ENCODE measurements at places on chromosomes 1 and 21. TPM values are rescaled to one million over a fixed set of nuclear protein-coding genes. Genes with fewer than 3 reads are reported as not detected.

GRCh38 chr21:39083377-39084008 lies 99.8 kb downstream of the PSMG1 start:
- H3K4me3 ChIP-seq: no peak overlapping the region
- no peak overlapping the region for H3K27ac ChIP-seq
- no peak for DNase-seq
- no peaks in the 10 kb centered on the region for H3K36me3 ChIP-seq

DNA sequence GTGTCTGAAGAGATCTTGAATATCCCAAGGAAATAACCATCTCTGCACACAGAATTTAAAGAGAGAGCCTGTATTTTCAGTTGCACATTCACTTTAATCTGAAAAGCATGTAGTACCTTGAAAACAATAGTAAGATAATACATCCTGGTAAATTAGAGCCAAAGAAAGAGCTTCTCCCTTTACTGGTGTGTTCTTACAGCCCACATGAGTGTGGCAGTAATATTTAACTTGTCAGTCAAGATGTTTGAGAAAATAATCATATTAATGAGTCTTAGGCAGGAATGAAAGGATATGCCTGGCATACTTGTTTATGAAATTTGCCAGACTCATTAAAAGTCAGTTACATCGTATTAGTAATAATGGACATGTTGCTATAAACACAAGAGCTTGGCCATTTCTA lies 908.4 kb upstream of the ADGRL4 start:
- H3K4me1 ChIP-seq: no peaks in the 10 kb centered on the region
- DNase-seq: no peak
- H3K27me3 ChIP-seq: no peaks in the 10 kb centered on the region
- H3K36me3 ChIP-seq: no peaks in the 10 kb centered on the region

SZT2 gene
- 58.4 TPM for total RNA-seq

GRCh38 chr21:44955141-44955797 lies 15.4 kb downstream of the SLX9 start:
- no peaks in the 10 kb centered on the region for H3K27me3 ChIP-seq
- H3K27ac ChIP-seq: no peak overlapping the region
- peaks cover 31% of the 10 kb centered on the region for H3K36me3 ChIP-seq
- H3K4me3 ChIP-seq: no peak overlapping the region
- H3K4me1 ChIP-seq: peaks cover 1% of the 10 kb centered on the region

DNA sequence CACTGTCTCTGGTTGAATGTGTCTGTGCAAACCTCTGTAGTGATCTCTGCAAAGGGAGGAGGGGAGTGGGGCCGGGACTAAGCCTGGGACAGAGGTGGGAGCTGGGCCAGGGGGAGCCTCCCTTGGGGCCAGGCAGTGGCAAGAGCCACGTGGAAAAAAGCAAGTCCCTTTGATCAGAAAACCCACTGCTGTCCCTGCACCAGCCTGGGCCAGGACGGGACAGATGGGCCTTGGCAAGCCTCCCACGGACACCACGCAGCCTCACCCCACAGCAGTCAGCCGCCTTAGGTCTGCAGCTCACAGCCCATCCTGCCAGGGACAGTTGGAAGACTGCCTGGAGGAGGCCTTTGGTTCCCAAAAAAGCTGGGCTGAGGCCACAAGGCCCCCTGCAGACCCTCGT lies 11.7 kb upstream of the TRAPPC10 start:
- no peaks in the 10 kb centered on the region for H3K36me3 ChIP-seq
- H3K4me3 ChIP-seq: no peak overlapping the region
- H3K4me1 ChIP-seq: no peaks in the 10 kb centered on the region

DNA sequence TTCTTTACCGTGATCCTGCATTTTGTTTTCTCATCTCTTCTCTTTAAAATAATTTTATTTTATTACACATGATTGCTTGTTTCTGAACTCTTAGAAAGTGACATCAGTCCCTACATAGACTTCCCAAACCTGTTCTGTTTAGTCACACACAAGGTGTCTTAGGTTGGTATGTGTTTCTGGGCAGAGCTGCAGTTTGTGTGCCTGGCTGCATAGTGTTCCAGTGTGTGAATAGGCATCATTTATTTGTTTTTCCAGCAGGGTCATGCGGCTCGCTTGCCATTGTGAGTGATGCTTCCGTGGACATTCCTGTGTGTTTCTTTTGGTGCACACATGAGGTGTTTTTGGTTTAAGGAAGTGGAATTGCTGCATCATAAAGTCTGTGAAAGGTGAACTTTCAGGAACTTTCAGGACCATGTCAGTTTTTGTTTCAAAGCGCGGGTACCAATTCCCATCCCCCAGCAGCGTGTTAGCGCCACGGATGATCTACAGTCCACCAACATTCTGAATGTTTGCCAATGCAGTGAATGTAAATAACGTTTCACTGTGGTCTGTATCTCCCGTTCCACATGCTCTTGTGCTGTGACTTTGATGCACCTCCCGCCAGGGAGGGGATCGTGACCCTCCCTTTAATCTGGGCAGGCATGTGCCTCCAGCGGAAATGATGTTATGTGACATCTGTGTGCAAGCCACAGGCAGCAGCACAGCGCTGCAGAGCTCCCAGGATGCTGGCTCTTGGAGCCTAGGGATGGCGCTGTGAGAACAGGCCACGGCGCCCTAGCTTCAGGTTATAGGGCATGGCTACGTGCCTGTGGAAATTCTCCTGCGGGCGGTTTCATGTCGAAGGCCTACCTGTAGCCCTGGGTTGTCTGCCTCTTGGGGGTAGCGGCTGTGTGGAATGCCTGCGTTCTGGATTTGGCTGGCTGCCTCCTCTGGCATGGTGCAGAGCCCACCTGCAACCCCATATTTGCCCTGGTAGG lies 144.6 kb upstream of the COL6A1 start:
- no peaks in the 10 kb centered on the region for H3K4me1 ChIP-seq
- H3K27me3 ChIP-seq: no peaks in the 10 kb centered on the region
- no peaks in the 10 kb centered on the region for H3K36me3 ChIP-seq
- H3K27ac ChIP-seq: no peak overlapping the region
- DNase-seq: no peak
- H3K4me3 ChIP-seq: no peak overlapping the region

DNA sequence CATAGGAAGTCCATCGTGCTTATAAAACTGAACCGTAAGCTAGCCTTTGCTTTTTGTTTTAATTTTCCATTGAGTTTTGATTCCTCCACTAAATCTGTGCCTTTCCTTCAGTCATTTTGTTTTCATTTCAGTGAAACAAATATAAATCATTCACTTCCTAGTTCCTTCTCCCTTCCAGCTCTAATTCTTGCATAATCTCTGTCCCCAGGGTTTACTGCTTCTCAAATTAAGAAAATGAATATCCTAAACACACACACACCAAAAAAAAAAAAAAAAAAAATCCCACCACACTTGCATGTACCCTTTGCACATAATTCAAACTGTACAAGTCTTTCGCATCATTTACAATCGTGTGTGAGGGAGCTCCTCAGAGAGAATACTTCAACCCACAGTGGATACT lies 6.8 kb downstream of the KCNH1 start:
- H3K4me1 ChIP-seq: no peaks in the 10 kb centered on the region
- H3K27me3 ChIP-seq: peaks cover 35% of the 10 kb centered on the region
- no peaks in the 10 kb centered on the region for H3K36me3 ChIP-seq
- H3K27ac ChIP-seq: no peak overlapping the region

DNA sequence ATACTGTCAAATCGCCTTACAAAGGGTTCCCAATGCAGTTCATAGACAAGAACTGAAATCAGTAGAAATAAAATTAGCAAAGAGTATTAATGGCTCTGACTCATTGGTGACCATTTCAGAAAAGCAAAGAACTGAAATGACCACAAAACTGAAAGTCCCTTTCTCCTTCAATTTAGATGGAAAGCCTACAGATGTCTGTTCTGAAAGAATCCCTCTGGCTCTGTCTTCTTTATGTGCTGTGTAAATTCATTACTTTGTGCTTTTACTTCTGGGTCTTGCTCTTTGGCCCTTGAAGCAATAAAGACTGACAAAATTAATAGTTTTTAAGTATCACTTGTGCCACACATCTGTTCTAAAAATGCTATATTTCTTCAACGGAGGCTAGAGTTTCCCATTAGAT lies 62.7 kb upstream of the GPR89A start:
- no peak for DNase-seq
- H3K27ac ChIP-seq: no peak overlapping the region
- no peaks in the 10 kb centered on the region for H3K36me3 ChIP-seq
- H3K27me3 ChIP-seq: peaks cover 27% of the 10 kb centered on the region
- H3K4me3 ChIP-seq: no peak overlapping the region
- no peaks in the 10 kb centered on the region for H3K4me1 ChIP-seq

GRCh38 chr1:22133931-22134324 lies 9.0 kb downstream of the WNT4 start:
- no peaks in the 10 kb centered on the region for H3K36me3 ChIP-seq
- no peak for DNase-seq
- H3K4me1 ChIP-seq: no peaks in the 10 kb centered on the region
- H3K27ac ChIP-seq: no peak overlapping the region
- H3K4me3 ChIP-seq: no peak overlapping the region
- peaks cover 13% of the 10 kb centered on the region for H3K27me3 ChIP-seq

DNA sequence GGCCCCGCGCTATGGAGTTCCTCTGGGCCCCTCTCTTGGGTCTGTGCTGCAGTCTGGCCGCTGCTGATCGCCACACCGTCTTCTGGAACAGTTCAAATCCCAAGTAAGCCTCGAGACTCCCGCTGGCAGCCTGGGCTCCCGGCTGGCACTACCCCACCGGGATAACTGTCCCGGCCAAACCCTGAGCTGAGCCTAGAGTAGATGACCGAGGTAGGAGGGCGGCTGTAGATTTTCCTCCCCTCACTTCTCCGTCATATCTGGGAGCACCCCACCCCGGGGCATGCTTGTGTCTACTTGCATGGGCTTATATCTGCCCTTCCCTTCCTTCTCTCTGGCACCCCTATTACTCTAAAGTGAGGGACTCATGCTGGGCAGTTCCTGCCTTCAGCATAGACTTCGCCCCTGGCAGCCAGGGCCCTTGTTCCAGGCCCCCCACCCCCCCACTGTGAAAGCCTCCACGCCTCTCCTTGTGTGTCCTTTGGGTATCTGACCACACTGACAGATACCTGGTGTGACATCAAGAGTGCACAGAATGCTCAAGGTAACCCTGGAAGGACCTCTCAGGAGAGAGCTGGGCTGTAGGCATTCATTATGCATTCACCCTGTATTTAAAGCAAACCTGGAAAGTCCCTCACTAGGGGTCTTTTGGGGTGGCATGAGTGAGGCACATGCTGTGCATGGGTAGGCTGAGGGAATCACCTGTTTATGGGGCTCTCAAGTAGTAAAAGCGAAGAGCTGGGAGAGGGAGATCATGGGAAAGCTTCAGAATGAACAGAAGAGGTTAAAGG lies 485 bp downstream of the EFNA1 start:
- no peaks in the 10 kb centered on the region for H3K36me3 ChIP-seq
- H3K27ac ChIP-seq: peak overlapping the region; percentile 36
- peaks cover 45% of the 10 kb centered on the region for H3K27me3 ChIP-seq
- peaks cover 18% of the 10 kb centered on the region for H3K4me1 ChIP-seq
- DNase-seq: no peak

GRCh38 chr1:202291001-202291400 lies 50.7 kb downstream of the UBE2T start:
- H3K36me3 ChIP-seq: no peaks in the 10 kb centered on the region
- no peak overlapping the region for H3K4me3 ChIP-seq
- H3K27ac ChIP-seq: no peak overlapping the region
- no peak for DNase-seq

DNA sequence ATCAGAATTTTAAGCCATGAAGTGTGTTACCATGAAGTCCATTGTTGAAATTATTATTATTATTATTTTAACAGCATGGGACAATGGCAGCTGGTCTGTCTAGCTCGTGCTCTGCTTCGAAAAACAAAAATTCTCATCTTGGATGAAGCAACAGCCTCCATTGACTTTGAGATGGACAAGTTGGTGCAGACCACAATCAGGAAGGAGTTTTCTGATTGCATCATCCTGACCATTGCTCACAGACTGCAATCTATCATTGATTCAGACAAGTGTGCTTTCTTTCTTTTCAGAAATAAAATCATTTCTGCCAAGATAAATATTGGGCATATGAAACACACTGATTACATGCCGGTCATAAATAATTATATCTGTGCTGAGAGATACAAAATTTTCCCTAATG lies 21.0 kb downstream of the HSPA13 start:
- no peak overlapping the region for H3K4me3 ChIP-seq
- H3K36me3 ChIP-seq: no peaks in the 10 kb centered on the region
- H3K27ac ChIP-seq: no peak overlapping the region
- H3K4me1 ChIP-seq: no peaks in the 10 kb centered on the region

DNA sequence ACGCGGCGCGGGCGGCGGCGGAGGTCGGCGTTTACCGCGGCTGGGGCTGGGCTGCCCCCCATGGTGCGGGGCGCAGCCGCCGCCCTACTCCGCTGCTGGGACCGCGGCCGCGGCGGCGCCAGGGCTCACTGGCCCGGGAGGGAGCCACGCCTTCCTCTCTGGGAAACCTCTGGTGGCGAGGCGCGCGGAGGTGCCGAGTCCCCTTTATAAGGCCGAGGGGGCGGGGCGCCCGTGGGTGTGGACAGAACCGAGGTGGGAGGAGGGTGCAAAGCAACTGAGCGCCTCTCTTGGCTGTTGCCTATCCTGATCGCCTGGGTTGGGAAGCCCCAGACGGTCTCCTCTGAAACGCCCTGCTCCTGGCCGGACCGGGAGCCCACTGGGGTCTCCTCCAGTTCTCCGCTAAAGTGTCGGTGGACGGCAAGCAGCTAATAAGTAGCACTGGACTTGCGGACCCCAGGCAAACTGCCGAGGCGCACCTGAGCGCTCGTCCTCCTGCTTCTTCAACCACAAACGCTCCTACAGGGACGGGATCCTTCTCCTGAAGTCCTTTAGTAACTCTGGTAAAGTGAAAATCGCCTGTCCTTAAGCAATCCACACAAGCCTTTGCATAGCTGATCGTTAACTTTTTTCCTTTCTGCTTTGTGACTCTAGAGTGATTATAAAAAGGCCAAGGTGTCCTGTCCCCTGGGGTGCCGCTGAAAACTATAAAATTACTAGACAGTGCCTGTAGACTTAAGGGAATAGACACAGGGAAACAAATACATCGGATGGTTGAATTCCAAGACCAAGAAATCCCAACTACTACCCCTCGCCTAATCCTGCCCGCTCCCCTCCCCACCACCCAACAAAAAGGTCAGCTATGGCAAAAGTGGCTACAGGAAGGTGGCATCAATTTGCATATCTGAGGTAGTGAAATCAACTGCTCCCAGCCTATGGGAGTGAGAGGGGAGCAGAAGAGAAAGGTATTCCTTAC lies at the start of gene PTGER3:
Gene PTGER3, minus strand, starts transcription at position 182 of the 973 bp plus-strand sequence. CDS start 239 bp downstream, outside the sequence.
- H3K4me1 ChIP-seq: peaks cover 18% of the 10 kb centered on the region
- peak within 1 kb of the TSS; percentile 78 for H3K4me3 ChIP-seq
- H3K27me3 ChIP-seq: peaks cover 52% of the 10 kb centered on the region
- no peak within 1 kb of the TSS for H3K27ac ChIP-seq
- DNase-seq: peak; percentile 43

ERICH3 gene
- not detected for total RNA-seq

Data from activated T-helper 2 cell treated with anti-CD3 and anti-CD28 coated beads, Interferon-gamma antibody, Interleukin-2, Interleukin-4, amounts not matched to agents 10 μg/mL and 5 μg/mL and 100 μg/mL, durations not matched to agents 14 hours and 24 hours and 36 hours (primary cell).